ENCODE measurements at places on chromosomes 1 and 21.
A peak's percentile ranks its signal among the peaks of the same experiment; 100 is the strongest.

DNA sequence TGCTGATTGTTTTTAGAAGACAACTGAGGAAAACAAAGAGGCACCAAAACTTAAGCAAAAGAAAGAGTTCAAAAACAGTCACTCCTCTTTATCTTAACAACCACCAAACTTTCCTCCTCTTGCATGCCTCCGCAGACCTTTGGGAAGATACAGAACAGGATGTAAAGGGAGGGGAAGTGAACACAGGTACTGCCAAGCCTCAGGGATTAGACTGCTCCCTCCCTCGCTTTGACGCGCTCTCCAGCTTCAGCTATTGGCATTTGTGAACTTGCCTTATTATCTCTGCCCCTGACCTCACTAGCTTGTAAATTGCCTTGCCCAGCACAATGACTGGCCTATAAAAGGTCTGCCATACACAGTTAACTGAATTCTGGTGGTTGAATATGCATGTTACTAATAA, 4.8 kb upstream of the SRP9 start:
- no peak for DNase-seq

DNA sequence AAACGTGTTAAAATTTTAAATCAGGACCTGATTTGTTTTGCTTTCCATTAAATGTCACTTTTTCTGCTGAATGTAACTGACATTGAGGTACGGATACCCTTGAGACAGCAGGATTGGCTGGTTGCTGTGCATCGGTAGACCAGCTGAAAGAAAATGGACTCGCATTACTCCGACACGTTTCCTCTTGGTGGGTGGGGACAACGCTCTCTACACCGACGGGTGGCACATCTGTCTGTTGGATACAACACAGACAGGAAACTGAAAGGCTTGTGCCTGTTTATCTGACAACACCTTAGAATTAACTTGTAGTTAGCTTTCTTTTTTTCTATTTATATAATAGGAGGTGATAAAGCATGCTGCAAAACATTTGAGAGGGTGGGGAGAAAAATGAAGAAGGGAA, 19.4 kb downstream of the PRPF38A start:
- DNase-seq = no peak

GRCh38 chr1:204407295-204407971, 4.2 kb downstream of the PPP1R15B start:
- DNase-seq = no peak

- no peak for DNase-seq
These were observed 26.6 kb upstream of the MED18 start for GRCh38 chr1:28302247-28302646.

DNA sequence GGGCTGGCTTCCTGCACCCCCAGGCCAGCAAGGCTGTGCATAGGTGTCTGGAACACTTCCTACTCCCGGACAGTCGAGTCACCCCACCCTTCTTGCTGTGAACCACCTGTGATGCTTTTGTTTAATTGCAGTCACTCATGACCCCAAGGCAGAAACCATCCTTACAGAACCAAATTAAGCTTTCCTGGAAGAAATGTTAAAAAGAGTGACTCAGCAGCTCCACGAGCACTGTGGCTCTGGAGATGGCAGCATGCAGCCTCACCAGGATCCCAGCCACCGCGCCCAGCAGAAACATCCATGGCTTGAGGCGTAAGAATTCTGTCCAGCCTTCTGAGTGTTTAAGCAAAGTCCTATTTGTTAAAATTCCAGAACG, 28.8 kb downstream of the SNAP47 start:
- no peak for DNase-seq

DNA sequence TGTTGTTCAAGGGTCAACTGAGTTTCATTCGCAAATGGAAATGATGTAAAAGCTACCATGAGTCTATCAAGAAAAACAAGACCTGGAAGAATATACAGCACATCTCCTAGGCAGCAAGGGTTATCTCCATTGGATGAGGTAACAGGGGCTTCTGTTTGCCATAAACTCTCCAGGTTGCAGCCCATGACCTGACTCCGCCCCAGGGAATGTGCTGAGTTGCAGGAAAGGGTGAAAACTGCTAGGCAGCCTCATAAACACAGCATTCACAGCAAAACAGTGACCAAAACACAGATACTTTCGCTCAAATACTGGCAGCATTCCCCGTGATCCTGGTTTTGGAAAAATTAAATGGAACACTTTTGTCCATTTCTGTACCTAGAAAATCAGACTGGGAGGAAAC, 20.2 kb upstream of the ACTA1 start:
- no peak for DNase-seq

- DNase-seq = peak; percentile 67
These were observed 656.1 kb downstream of the KIF26B start for GRCh38 chr1:245810789-245811337.

GRCh38 chr21:25390701-25391100, 216.6 kb downstream of the MRPL39 start:
- DNase-seq = no peak

DNA sequence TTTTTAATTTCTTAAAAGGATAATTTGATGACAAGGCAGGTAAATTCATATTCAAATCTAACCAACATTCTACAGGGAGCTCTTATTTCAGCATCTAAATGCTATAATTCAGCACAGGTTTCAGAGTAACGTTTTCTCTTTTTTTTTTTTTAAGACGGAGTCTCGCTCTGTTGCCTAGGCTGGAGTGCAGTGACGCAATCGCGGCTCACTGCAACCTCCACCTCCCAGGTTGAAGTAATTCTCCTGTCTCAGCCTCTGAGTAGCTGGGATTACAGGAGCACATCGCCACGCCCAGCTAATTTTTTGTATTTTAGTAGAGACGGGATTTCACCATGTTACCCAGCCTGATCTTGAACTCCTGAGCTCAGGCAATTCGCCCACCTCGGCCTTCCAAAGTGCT, 66.5 kb downstream of the EIF4G3 start:
- DNase-seq = no peak

- DNase-seq = no peak
These were observed 31.9 kb downstream of the PRDM15 start for GRCh38 chr21:41847066-41847804.

DNA sequence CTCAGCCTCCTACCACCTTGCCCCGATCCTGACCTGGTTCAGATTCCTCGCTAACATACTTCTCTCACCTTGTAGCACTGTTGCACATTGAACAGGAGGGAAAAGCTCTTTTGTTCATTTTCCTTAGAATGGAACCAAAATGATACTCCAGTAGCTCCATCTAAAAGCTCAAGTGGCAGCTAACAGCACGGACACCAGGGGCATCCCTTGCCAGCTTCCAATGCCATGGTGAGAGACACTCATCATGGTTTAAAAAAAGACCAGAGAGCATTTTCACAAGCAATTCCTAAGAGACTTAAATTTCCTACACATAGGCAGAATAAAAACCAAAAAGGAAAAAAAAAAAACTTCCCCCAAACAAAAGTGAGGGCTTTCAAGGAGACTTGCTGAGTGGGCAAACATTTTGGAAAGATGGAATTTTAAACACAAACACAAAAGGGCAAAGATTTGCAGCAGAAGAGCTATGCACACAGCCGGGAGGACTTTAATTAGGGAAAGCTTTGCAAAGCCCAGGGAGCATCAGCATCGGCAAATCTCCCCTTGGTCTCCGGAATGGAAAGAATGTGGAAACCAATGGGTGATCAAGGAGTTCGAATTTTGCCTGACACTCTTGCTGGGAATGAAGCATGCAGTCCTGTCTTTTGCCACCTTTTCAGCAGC, 84.3 kb downstream of the CAPZB start:
- no peak for DNase-seq

DNA sequence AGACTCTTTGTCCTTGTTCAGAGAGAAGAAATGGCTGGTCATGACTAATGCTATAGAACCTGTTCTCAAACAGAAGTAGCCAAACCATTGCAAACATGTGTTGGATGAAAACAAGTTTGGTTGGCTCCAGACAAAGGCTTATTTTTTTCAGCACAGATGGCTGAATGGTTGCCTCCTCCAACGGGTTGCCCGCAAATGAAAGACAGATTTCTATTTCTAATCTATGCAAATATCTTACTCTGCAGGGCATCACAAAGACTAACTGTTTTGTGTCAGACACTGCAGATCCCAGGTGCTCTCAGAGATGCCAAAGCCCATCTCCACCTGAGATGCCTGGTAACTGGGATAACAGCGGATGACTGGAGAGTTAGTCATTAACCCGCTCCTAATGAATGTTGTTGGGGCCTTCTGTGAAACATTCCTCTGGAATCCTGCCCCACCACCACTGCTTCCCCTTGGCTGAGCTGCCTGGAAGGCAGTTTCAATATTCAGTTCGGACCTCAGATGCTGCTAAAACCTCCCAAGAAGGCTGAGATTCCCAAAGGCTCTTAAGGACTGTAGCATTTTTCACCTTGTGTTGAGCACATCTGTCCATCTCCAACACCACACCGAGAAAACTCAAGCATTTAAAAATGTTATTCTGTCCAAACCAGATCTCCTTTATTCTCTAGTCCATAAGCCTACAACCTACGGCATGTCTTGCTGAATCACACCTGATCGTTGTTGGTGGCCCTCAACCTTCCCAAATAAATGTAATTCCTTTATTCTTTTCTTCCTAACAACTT, 104.4 kb downstream of the PTPN14 start:
- DNase-seq = peak; percentile 58

DNA sequence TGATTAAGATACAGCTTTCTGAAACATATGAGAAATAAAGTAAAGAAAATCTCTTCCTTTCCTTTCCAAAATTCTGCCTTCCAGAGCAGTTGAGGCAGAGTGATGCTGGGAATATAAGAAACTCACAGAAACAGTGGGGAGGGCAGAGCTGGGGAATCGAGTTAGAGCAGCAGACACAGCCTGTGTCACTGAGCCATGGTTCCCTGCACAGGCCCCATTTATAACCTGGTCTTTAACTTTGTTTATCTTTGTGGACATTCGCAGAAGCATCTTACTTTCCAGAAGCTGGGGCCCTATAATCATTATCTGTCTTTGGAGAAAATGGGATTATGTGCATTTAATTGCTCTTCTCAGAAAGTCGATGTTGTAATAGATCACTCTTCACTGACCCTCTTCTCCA, 349.1 kb downstream of the SETD4 start:
- DNase-seq = no peak

DNA sequence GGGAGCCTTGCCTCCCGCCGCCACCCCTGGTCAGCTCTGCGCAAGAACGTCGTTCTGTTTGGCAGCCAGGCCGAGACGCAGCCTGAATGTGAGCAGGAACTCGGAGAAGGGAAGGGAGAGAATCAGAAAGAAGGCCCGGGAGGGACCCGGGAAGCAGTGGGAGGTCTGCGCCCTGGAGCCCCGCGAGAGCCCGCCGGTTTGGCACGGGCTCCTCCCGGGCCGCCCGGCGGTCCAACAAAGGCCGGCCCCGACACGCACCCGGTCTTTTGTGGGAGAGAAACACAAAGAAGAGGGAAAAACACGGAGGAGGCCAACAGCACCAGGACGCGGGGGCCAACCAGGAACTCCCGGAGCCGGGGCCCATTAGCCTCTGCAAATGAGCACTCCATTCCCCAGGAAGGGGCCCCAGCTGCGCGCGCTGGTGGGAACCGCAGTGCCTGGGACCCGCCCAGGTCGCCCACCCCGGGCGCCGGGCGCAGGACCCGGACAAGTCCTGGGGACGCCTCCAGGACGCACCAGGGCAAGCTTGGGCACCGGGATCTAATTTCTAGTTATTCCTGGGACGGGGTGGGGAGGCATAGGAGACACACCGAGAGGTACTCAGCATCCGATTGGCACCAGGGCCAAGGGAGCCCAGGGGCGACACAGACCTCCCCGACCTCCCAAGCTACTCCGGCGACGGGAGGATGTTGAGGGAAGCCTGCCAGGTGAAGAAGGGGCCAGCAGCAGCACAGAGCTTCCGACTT, 2.7 kb upstream of the OLIG2 start:
- DNase-seq = no peak

GRCh38 chr1:160118928-160119327, 3.4 kb downstream of the ATP1A2 start:
- no peak for DNase-seq

DNA sequence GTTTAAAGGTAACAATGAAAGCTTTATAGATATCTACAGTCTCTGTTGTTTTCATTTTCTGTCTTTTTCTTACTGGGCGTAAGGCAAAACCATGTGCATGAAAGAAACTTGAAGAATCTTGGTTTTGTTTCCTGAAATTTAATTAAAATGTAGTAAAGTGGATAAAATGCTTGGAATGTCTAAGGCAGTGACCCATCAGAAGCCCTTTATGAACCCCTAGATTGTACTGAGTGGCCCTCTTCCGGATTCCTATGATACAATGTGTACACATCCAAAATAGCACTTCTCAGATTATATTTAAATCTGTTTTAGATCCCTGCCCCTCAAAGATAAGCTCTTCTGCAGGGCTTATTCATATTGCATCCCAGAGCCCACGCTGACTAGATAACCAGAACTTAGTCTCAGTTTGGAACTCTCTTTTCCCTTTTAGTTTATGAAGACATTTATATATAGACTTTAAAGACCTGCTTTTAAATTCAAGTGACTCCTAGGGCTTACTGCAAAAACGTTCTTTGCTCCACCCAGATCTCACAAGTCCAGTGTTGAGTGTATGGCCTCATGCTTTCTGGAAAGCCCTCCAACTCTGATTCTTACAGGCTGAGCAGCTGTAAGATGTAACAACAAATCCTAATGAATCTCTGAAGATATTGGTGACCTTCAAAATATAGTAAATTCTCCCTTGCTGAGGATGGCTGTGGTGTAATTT, 142.9 kb downstream of the LRRC7 start:
- no peak for DNase-seq

GRCh38 chr1:5935026-5935425, 57.2 kb downstream of the NPHP4 start:
- DNase-seq = no peak

GRCh38 chr1:198544265-198544664, 3.8 kb upstream of the ATP6V1G3 start:
- DNase-seq = no peak

- no peak for DNase-seq
These were observed 775 bp downstream of the TMEM125 start for GRCh38 chr1:43270421-43271095.
